ENCODE measurements at places on chromosomes 5 and 9. TPM values are rescaled to one million over a fixed set of nuclear protein-coding genes. Genes with fewer than 3 reads are reported as not detected.

The TNFSF8 gene
- 0.24 TPM for total RNA-seq

DNA sequence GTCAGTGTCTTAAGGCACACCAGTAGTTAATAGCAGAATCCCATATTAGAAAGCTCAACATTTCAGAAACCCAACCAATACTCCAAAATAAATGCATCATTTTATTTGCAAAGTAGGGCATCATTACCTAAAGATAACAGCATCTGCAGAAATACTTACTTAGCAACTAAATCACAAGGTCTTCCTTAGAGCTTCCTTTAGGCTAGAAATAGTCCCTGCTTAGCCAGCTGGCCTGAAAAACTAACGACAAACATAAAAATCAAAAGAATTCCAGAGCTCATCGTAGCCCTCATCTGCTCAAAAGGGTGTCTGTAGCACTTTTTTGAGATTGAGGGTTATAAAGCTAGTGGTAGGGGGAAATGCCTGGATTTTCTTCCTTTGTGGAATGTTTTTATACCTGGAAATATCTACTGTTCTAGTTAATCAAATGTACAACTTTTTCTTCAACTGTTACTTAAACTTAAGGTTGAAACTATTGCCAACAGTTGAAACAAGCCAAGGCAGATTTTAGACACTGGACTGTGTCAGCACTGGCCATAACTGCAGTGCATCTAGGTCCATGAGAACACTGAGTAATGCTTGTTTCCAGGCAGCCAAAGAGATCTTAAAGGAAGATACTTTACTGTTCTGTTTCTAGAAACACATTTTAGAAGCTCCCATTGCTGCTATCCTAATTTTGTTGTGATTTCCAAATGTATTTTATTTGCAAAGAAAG, 129.4 kb upstream of the RASA1 start:
- DNase-seq = no peak

DNA sequence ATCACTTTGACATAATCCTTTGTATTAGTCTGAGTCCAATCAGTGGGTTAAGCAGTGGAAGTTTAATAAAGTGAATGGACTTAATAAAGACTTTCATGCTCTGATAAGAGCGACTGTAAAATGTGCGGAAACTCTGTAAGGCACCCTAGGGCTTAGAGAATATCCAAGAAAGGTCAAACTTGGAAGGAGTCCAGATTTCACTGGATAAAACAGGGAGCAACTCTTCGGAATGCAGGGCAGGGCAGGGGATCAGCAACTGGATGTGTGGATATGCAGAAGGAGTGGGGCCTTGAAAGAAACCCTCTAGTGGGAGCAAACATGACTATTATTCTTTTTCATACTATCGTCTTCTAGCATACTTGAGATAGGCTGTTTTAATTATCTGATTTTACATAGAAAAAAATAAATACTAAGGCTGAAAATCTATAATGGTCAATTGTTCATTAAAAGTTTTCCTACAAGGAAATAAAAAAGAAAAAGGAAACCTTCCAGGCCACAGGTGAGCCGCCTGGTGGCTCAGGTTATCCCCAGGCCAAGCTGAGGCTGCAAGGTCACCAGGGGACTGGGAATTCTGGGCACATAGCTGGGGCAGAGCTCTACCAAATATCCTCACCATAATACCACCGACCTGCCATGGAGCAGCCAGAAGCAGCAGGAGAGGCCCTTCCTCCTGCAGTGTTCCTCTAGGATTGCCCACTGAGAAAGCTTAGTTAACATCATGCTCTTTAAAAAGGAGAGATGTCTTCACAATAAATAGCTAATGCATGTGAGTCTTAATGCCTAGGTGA, 46.3 kb upstream of the CCDC112 start:
- DNase-seq = no peak

GRCh38 chr9:111807197-111807596, 12.5 kb upstream of the SHOC1 start:
- DNase-seq = no peak
